ENCODE measurements at places on chromosomes 6 and 20. TPM values are rescaled to one million over a fixed set of nuclear protein-coding genes. Genes with fewer than 3 reads are reported as not detected.

RBPJL gene
- total RNA-seq = not detected

HTR1E gene
- not detected for total RNA-seq

PHACTR3 gene
- 6.8 TPM for total RNA-seq

VSX1 gene
- total RNA-seq = not detected

MAS1 gene
- not detected for total RNA-seq

BCAS4 gene
- total RNA-seq = 3.2 TPM

DNA sequence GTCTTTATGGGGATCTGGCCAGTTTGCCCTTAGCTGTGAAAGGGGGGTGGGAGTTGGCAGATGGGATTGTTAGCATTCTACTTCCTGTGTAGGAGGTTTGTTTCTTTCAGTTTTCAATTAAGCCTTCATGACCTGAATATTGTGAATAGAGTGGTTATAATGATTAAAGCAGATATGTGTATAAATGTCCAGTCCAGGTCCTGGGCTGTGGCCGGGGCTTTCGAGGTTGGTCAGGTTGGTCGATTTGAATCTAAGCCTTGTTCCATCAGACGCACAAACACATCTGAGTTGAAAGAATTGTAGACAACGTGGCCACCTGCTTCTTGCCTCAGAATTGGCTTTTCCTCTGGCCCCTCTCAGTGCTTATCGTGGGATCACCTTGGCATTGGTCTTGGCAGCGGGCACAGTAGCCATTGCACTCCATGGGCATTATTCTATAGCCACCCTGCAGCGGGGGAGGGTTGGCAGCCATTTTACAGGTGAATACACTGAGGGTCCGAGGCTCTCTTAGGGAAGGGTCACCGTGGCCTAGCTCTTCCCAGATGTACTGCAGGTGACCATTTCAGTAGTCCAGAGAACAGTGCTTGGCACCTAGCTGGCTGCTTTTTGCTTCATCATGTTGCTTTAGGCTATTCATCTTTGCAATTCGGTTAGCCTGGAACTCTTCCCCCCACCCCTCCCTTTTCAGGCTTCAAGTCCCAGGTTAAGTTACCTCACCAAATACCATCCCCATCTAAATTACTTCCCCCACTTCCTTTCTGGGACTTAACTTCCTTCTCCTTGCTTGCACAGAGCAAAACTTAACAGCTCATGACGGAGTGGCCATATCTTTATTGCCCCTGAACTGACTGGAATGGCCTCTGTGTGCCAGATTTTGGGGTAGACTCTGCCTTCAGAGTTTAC is 1.1 kb downstream of the RNF114 start:
- no peak for DNase-seq

DNA sequence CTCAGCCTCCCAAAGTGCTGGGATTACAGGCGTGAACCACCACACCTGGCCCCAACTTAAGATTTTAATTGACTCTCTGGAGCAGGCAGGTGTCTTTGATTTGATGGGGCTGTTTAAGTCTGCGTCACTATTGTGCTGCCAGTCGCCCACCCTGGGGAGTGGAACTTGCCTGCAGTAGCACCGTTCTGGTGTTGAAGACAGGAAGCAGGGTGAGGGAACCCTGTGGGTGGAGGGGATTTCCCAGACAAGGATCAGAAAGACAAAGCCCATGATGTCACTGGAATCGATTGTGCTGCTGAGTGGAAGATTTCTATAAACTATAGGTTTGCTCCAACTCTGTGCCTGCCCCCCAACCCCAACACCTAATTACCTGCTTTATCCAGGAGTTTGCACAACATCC is 11.0 kb downstream of the ALDH8A1 start:
- DNase-seq = no peak

DNA sequence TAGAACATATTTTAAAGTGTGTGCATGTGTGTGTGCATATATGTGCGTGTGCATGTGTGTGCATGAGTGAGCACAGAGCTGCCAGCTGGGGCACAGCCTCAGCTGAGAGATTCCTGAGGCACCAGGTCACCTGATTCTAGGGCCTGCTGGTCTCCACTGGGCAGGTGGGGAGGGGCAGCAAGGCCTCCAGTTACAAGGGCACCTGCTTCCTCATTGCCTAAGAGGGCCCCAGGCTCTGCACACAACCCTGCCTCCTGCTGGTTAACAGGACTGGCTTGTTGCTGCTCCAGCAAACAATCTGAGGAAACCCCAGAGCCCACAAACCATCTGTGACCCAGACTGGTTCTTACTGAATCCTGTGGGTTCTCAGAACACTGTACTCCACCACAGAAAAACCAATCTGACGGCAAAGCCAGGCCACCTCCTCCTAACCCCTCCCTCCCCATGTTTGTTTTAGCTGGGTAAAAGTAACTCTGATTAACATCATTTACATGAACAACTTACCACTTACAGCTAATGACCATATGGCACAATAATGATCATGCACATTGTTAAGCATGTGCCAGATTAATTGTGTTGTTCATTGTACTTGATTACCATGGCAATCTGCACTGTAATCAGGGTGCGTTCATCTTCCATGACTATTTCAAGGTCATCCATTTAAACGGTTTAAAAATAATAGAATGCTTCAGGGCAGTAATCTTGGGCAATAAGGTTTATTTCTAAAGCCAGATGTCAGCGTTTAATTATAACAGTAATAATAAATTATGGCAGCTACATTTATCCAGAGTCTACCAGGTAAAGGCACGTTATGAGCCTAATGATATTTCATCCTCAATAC is 23.1 kb upstream of the UBE2J1 start:
- peak; percentile 53 for DNase-seq
